ENCODE measurements at places on chromosomes 3 and 15.
A peak's percentile ranks its signal among the peaks of the same experiment; 100 is the strongest.

- DNase-seq: peak; percentile 86
Observed at GRCh38 chr15:57527382-57528091, 64.2 kb upstream of the MYZAP start.

DNA sequence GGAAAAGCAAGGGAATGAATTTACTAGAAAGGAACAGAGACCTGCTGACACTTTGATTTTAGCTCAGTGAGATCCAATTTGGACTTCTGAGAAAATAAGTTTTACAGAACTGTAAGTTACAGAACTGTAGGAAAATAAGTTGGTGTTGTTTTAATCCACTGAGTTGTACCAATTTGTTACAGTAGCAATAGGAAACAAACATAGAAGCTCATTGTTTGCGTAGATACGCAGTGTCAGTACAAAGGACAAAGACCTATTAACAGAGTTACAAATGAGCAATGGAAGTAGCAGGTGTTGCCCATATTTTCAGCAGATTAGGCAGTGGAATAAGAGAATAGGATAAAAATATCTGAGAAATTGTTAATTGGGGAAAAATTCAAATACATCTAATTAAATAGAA, 385.8 kb upstream of the CNTN6 start:
- DNase-seq: no peak

GRCh38 chr3:194135806-194136518, at the start of gene HES1:
Gene HES1, plus strand, starts transcription at chr3:194136148. Its CDS starts 233 bp downstream, at chr3:194136381.
- DNase-seq: peak; percentile 94

GRCh38 chr3:43695863-43696262, 5.1 kb downstream of the ABHD5 start:
- DNase-seq: no peak

GRCh38 chr3:188860147-188860546, 311.6 kb upstream of the TPRG1 start:
- no peak for DNase-seq

GRCh38 chr15:26038693-26039092, 175.6 kb upstream of the ATP10A start:
- no peak for DNase-seq

DNA sequence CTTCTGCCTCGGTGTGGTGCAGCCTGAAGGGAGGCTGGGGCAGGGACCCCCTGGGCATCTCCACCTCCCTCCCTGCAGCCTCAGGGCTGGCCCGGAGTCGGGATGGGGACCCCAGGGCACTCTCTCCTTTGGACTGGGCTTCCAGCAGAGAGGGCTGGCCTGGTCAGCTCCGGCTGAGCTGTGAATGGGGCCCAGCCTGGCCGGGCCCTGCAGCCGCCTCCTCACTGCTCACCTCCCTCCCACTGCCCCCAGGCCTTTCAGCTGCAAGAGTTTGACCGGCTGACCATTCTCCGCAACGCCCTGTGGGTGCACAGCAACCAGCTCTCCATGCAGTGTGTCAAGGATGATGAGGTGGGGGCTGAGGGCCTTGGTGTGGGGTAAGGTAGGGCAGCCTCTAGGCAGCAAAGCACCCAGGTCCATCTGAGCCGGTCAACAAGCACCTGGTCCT, 36.0 kb downstream of the PSTPIP1 start:
- no peak for DNase-seq

DNA sequence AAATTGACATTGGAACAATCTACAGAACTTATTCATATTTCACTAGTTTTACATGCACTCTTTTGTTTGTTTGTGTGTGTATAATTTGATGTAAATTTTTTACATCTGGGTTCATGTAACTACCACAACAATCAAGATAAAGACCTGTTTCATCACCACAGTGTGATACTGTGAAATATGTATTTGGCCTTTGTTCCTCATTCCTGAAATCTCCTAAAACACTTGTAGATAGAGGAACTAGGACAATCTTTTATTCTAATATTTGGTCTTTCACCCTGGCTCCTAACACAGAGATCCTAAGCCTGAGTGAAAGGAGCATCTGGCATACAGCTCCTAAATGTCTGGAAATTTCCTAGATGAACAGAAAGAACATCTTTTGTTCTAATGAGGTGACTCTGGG, 155.0 kb upstream of the GPR149 start:
- DNase-seq: no peak

DNA sequence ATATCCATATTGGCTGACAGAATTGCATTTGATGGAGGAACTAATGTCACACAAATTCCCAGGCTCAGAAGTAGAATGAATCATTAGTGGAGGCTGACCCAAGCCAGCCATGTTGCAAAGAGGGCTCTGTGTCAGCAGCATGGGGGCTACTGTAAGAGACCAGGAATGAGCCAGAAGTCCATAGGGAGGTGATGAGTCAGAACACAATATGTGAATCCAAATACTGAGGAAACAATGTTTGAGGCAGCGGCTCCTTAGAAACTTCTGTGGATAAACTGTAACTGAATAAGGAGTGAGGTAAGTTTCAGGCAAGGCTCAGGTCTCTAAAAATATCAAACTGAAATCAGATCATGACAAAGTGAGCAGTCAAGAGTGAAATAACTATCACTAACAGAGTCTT, 170.7 kb downstream of the WDR72 start:
- no peak for DNase-seq

DNA sequence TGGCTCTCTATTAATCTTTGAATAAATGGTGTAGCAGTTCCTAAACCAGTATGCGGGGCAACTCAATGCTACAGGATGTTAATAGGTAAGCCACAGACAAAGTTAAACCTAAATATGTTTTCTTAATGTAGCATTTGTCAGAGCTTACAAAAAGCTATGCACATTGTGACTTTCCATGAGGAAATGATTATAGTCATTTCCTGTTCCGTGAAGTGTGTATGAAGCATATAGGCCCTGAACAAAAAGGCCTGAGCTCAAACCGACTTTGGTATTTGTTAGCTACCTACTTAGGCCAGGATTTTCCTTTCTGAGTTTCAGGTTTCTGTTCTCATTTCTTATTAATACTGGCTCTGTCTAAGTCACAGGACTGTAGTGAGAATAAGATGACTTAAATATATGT, 14.2 kb downstream of the ZNF80 start:
- DNase-seq: peak; percentile 35

DNA sequence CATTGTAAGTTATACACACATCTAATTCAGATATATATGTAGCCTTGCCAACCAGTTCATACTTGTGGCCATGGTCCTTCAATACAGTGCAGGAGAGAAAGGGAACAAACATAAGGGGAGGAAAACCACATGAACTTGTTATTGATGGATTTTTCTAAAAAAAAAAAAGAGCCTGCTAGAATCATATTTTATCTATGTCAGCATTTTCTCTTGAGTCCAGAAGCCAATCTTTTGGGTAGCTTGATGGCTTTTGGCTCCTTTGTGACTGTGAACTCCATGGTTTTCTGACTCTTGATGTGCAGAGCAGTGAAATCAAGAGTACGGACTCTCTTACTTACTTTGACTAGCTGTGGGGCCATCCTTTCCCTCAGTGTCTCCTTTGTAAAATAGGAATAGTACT, 197.4 kb upstream of the DPH6 start:
- DNase-seq: no peak

DNA sequence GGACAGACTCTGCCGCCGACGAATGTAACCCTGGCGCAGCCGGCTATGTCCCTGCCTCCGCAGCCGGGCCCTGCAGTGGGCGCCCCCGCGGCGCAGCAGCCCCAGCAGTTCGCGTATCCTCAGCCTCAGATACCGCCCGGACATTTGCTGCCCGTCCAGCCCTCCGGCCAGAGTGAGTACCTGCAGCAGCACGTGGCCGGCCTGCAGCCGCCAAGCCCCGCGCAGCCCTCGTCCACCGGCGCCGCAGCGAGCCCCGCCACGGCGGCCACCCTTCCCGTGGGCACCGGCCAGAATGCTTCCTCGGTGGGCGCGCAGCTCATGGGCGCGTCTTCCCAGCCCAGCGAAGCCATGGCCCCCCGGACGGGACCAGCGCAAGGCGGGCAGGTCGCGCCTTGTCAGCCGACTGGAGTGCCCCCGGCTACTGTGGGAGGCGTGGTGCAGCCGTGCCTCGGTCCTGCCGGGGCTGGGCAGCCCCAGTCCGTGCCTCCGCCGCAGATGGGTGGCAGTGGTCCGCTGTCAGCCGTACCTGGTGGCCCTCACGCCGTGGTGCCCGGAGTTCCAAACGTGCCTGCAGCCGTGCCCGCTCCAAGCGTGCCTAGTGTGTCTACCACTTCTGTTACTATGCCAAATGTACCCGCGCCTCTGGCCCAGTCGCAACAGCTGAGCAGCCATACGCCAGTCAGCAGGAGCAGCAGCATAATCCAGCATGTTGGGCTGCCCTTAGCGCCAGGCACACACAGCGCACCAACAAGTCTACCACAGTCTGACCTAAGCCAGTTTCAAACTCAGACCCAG, 2.4 kb downstream of the TSC22D2 start:
- peak; percentile 55 for DNase-seq

DNA sequence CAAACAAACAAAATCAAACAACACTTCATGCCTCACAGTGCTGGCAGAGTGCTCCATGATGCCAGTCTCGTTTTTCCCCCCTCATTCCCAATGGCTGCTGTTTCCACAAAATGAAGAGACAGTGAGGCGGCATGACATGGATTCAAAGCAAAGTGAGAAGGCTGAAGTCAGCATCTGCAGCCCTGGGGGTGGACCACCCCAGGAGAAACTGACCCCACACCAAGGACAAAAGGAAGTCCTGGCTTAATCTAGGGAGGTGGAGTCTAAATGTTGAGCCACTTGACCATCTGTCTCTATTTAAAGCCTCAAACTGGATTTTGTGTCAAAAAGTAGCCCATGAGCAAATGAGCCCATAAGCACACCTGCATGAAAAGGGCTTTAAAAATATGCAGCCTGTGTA, 151.2 kb upstream of the RORA start:
- no peak for DNase-seq

- no peak for DNase-seq
Observed at GRCh38 chr3:138938877-138939560, 7.9 kb downstream of the FOXL2 start.

- no peak for DNase-seq
Observed at GRCh38 chr3:41259449-41260062, 60.3 kb downstream of the CTNNB1 start.

GRCh38 chr3:157647820-157648219, 144.6 kb upstream of the VEPH1 start:
- no peak for DNase-seq

DNA sequence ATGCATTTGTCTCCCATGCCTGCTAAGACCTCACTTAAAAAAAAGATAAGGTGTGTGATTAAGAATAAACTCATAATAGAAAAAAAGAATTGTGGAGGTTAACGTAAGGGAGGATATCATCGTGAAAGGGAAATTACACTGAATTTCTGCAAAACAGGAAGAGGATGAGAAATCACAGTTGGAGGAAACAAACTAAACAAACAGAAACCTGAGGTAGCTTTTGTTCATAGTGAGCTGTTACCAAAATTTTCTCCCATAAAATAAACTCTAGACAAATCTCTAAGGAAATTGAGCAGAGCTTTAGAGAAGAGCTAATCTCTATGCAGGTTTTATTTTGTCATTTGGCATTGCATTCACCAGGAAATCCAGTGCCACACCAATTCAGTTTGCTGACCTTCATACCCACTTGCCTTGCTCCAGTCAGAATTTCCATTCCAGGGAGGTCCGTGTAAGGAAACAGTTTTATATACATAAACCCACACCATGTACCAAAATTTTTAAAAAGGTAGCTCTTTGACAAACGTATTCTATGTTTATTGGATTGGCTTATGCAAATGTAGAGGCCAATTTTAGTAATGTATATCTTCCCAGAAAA, 231.2 kb downstream of the MBNL1 start:
- no peak for DNase-seq

DNA sequence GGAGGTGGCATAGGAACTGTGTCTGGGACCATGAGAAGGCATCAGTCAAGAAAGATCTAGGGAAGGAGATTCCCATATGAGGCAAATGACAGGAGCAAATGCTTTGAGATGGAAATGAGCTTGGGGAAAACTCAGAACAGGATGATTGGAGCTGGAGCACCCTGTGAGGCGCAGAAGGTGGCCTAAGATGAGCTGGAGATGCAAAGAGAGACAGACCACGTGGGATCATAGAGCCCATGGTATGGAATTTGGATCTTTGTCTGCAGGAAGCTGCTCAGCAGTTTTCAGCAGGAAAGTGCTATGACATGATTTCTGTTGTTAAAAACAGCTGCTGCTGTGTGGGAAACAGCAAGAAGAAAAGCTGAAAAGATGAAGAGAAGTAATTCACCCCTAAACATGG, 310.6 kb downstream of the MAGI1 start:
- DNase-seq: no peak

- no peak for DNase-seq
Observed at GRCh38 chr15:56234804-56235203, 8.9 kb downstream of the RFX7 start.

DNA sequence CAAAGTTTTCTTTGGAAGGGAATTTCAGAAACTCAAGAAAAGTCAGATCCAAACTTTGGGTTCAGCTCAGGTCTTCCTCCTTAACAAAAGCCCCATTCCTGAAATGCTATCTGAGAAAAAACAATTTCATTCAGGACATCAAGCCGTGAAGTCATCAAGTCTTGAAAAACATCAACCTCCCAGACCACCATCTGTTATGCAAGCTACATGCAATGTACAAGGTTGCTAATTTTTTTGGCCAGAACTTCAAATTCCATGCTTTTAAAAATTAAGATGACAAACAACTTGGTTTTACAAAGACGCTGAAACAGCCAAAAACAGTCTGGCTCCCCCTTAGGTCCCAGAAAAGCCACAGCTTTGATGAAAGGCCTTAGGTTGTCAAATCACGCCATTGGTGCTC, 53.9 kb upstream of the WNT5A start:
- no peak for DNase-seq

GRCh38 chr3:128198313-128198712, 45.0 kb downstream of the EEFSEC start:
- no peak for DNase-seq

DNA sequence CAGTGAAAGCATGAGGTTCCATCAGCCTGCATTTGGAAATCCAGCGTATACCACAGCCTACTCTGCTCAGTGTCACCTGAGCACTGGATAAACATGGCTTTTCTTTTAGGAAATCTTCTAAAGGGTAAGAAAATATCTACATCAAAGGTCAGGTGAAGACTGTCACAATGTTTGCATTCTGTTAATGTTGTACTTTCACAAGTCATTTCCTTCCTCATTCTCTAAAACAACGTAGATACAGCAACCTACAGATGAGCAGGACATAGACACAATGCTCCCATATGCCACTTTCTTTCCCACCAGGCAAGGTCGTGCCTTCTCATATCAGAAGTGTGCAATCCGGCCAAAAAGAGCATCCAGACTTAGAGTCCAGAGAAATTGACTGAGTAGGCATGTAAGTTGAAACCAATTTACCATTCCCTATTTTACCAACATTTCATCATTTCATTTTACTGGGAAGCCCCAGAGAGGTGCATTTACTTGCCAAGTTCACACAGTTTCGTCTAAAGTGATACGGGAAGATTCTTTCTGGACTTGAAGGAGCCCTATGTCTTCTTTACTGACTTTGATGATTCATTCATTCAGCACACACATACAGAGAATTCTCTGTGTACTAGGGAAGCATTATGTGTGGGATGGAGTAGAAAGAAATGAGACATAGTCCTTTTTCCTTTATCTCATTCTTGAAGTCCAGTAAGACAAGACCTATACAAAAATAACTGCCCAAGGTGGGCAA, 30.6 kb upstream of the LPP start:
- peak; percentile 77 for DNase-seq

- DNase-seq: no peak
Observed at GRCh38 chr15:43153269-43153668, 19.9 kb downstream of the TMEM62 start.

Data from OCI-LY7 (cell line).